ENCODE measurements at places on chromosomes 12 and 14. TPM values are rescaled to one million over a fixed set of nuclear protein-coding genes. Genes with fewer than 3 reads are reported as not detected.

Gene C3AR1
- under 0.01 TPM for total RNA-seq

Gene PTPRB
- under 0.01 TPM for total RNA-seq

Gene ALKBH2
- 28.7 TPM for total RNA-seq

Gene RPGRIP1
- total RNA-seq: not detected

Gene BDKRB1
- 6.1 TPM for total RNA-seq

Gene SLC24A4
- not detected for total RNA-seq

Gene IL22
- not detected for total RNA-seq

Gene CPNE6
- not detected for total RNA-seq

Gene SSTR1
- under 0.01 TPM for total RNA-seq

Gene HOTAIR
- not detected for total RNA-seq

Gene CDKN1B
- 18.6 TPM for total RNA-seq

Gene CCND2
- total RNA-seq: 50.0 TPM

Gene KERA
- total RNA-seq: not detected

Gene GALNT4
- total RNA-seq: 11.7 TPM

Gene SVOP
- not detected for total RNA-seq

Gene CMA1
- total RNA-seq: not detected

Gene MYO1A
- not detected for total RNA-seq

Gene PMCH
- not detected for total RNA-seq

Gene HNRNPA1
- 341 TPM for total RNA-seq

Data from subcutaneous preadipocyte (primary cell).